T-helper 17 cell (primary cell): ENCODE measurements at places on chromosomes 2 and 18.

DNA sequence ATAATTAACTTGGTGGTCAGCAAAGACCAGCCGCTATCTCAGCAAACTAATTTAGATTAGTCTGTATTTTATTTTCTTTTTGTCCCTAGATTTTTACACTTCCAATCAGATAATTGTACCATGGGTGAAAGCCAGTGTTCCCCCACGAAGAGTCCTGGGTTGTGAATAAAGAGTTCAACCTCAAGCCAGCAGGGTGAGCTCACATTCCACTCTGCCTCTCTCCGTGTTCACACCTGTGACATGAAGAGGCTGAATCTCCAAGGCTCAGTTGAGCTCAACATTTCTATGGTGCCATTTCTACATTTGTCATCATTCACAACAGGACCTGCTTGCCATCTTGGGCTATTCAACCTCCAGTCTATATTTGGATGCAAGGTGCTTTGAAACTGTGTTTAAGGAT, 771.5 kb downstream of the GALR1 start:
- DNase-seq: no peak

GRCh38 chr2:23695890-23696751, 230.8 kb downstream of the ATAD2B start:
- no peak for DNase-seq

DNA sequence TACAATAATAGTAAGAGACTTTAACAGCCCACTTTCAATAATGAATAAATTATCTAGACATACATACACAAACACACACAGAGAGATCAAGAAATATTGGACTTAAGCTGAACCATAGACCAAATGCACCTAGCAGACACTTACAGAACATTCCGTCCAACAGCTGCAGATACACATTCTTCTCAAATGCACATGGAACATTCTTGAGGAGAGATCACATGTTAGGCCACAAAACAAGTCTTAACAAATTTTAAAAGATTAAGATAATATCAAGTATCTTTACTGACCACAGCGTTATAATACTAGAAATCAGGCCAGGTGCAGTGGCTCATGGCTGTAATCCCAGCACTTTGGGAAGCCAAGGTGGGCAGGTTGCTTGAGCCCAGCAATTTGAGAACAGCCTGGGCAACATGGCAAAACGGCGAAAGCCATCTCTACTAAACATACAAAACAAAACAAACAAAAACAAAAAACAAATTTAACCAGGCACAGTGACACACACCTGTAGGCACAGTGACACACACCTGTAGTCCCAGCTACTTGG, 7.4 kb downstream of the CERKL start:
- DNase-seq: no peak

- no peak for DNase-seq
Observed at GRCh38 chr18:48402953-48403352, 6.2 kb downstream of the ZBTB7C start.

DNA sequence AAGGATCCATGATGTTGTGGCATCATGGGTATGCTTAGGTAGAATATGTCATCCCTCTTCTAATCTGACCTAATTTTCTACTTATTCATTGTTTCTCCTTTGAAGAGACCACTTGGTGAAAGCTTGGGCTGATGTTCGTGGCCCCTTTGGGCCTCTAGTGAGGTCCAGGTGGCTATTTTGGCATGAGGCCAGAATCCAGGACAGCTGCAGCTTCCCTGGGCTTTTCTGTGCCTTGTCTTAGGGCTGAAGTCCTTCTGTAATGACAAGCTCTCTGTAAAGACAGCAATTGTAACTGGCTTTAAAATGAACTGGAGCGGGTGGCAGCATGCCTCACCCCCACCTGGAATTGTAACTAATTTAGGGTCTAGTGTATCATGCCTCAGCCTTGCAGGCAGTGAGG, 15.6 kb upstream of the MC2R start:
- DNase-seq: no peak
